ENCODE measurements at places on chromosomes 16 and 17.

GRCh38 chr17:79970576-79971068 is 65.0 kb downstream of the TBC1D16 start:
- DNase-seq = no peak

GRCh38 chr17:77662833-77663232 is 295.7 kb upstream of the TNRC6C start:
- DNase-seq = no peak

- DNase-seq = no peak
Measured at GRCh38 chr16:77949445-77949844, 72.9 kb upstream of the CLEC3A start.

DNA sequence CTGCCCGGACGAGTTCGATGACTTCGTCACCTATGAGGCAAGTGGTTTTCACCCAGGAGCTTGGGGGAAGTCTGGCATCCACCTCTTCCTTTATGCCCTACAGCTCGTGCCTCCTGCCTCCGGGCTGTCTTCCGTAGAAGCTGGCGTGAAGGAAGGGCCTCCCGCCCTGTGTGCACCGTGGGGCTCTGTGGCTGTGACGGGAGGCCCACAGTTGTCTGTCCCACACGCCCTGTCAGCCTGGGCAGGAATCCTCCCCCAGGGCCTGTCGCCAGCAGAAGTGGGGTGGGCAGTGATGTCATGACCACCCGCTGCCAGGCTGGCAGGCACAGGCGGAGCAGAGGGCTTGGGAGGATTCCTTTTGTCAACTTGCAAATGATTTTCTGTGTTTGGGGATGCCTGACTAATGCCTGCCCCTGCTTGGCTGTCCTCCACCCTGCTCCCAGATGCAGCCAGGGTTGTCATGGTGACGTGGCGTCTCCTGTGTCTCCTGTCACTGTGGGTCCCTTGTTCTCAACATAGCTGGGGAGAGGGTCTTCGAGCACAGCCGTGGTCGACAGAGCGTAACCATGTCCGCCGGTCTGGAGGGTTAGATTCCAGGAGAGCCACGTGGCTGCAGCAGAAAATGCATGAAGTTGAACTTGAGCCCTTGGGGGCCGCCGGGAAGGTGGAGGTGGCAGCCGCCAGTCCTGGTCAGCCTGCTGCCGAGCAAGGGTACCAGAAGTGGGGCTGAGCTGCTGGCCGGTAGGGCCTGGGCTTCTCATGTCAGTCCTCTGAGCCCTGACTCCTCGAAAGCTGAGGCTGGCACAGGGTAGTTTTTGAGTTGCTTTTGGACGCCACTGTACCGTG is 46.1 kb downstream of the RAB11FIP3 start:
- DNase-seq = peak; percentile 83

DNA sequence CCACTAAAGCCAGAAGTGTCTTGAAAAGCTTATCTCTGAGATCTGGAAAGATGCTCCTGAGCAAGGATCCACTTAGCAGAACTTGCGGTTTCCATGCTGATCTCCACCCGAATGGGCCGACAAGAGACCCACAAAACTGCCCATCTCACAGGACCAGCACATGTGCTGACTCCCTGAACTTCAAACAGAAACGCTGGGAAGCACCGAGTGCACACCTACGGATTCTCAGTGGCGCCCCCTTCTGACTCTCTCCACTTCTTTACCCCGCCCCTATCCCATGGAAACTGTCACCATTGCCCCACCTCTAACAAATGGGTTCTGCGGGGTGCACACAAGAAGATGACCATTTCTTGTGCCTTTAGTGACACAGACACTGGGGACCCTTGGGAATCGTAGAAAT is 21.4 kb downstream of the CDRT4 start:
- no peak for DNase-seq

DNA sequence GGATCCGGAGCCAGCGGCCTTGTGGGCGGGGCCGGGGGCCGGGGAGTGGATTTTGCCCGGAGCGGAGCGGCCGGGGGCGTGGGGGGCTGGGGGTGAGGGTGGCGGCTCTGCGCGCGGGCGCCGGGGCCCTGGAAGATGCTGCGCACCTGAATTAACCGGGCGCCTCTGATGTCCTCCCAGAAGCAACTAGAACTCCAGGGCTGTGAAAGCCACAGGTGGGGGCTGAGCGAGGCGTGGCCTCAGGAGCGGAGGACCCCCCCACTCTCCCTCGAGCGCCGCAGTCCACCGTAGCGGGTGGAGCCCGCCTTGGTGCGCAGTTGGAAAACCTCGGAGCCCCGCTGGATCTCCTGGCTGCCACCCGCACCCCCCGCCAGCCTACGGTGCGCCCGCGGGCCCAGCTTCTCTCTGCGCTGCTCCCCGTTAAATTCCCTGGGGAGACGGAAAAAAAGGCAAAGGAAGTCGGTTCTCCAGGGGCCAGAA is 549 bp downstream of the SLC26A11 start:
- peak; percentile 59 for DNase-seq

- no peak for DNase-seq
Measured at GRCh38 chr17:81339534-81340296, 44.6 kb upstream of the SLC38A10 start.

DNA sequence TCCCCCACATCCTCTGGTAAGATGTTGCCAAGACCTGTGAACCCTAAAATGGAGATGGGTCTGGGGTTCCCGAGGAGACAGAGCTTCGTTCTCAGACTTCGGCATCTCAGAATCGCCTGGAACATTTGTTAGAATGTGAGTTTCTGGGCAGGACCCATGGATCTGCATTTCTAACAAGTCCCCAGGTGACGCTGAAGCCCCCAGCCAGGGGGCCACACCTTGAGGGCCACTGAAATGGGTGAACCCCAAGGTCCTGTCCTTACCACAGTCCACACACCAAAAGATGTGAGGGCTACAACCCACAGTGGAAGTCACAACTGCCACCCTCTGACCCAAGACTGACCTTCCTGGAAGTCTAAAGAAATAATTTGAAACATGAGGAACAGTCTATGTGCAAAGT is 14.0 kb downstream of the MPP3 start:
- no peak for DNase-seq

GRCh38 chr16:75116081-75116910 is at the start of gene LDHD:
LDHD (minus strand) TSS chr16:75116780; CDS start chr16:75116720, 60 bp downstream.
- DNase-seq = peak; percentile 82

- no peak for DNase-seq
Measured at GRCh38 chr17:7636163-7636562, 6.2 kb downstream of the SHBG start.

GRCh38 chr17:47877368-47878034 is 18.5 kb upstream of the SP2 start:
- DNase-seq = no peak

DNA sequence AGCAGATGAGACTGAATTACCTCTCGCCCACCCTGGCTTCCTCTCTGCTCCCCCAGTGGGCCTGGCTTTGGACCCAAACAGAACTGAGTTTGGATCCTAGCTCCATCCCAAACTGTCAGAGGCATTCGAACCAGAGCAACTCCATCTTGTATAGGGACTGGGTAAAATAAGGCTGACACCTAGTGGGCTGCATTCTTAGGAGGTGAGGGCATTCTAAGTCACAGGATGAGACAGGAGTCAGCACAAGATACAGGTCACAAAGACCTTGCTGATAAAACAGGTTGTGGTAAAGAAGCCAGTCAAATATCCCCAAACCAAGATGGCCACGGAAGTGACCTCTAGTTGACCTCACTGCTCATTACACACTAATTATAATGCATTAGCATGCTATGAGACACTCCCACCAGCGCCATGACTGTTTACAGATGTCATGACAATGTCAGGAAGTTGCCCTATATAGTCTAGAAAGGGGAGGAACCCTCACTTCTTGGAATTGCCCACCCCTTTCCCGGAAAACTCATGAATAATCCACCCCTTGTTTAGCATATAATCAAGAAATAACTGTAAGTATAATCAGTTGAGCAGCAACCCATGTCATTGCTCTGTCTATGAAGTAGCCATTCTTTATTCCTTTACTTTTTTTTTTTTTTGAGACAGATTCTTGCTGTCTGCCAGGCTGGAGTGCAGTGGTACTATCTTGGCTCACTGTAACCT is 44.4 kb downstream of the LYRM1 start:
- DNase-seq = no peak

- DNase-seq = no peak
Measured at GRCh38 chr17:60094754-60095153, 16.0 kb upstream of the HEATR6 start.

DNA sequence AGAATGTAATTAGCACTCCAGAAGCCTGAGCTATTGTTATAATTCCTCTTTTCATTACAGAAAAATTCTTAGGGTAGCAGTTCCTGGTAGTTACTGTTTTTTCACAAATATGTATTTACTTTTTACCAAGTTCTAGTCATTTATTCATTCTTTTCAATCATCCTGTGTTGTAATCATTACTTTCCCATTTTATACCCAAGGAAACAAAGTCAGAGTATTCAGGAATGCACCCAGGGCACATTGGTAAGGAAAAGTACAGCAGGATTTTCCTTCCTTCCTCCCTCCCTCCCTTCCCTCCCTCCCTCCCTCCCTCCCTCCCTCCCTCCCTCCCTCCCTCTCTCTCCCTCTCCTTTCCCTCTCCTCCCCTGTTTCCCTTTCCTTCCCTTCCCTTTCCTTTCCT is 115.9 kb upstream of the RBFOX1 start:
- DNase-seq = no peak

GRCh38 chr17:17467720-17468119 is 9.1 kb upstream of the MED9 start:
- DNase-seq = no peak

GRCh38 chr16:53111078-53111791 is 56.4 kb downstream of the CHD9 start:
- no peak for DNase-seq

DNA sequence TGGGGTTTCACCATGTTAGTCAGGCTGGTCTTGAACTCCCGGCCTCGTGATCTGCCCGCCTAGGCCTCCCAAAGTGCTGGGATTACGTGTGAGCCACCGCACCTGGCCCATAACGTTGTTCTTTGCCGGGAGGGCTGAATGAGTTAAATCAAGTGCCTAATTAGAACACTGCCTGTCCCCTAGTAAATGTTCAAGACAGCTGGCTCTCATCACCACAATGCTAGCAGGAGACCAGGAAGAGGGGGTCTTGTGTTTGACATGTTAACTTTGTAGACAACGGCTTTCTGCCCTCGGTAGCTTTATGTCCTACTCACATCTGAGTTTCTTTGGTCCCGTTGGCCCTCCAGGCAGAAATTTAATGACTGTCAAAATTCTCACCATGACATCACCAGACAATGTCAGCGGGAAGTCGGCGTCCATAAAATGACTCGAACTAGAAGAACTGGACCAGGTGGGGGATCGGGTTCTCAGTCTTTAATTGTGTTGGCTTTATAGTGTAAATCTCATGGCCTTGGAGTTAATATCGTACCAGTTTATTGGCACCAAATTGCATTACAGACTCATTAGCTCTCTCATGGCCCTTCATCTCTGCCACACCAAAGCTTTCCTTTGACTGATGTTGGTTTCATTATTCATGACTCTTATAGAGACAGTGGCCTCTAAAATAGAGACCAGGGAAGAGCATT is 11.4 kb upstream of the ITPRIPL2 start:
- DNase-seq = no peak

- DNase-seq = no peak
Measured at GRCh38 chr17:52537421-52537820, 378.9 kb upstream of the CA10 start.

DNA sequence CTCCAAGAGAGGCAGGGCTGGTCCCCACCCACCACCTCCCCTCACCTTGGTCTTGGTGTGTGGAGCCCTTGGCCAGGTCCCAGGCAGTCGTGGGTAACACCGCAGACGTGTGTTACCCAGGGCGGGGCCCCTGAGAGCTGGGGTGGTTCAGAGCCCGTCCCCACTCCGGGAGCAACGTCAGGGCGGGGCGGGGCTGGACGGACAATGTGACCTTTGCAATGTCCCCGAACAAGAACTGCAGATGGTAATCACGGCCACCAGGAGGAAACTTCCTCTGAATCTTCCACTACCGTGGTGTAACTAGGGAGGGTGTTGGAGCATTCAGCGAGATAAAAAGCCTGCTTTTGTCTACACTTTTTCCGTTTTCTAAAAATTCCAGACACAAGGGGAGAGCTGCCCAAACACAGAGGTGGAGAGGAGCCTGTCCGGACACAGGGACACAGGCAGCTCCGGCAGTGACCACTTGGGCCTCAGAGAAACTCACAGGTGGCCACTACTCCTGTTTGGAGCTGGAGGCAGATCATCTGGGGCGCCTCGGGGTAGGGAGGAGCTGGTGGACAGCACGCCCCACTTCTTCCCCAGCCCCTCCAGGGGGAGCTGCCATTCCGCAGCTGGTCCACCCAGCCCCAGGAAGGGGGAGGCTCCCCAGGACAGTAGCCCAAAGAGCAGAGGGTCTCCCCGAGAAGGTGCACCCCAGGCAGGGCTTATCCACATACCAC is 14.2 kb upstream of the SLC38A10 start:
- peak; percentile 78 for DNase-seq

- DNase-seq = no peak
Measured at GRCh38 chr16:17379121-17379571, 91.6 kb downstream of the XYLT1 start.

- DNase-seq = no peak
Measured at GRCh38 chr17:27547301-27547683, 83.7 kb upstream of the LGALS9 start.

GRCh38 chr17:82434216-82434565 is 15.8 kb upstream of the OGFOD3 start:
- no peak for DNase-seq

- DNase-seq = peak; percentile 67
Measured at GRCh38 chr16:6018848-6019489, 921.4 kb upstream of the EEF2KMT start.

DNA sequence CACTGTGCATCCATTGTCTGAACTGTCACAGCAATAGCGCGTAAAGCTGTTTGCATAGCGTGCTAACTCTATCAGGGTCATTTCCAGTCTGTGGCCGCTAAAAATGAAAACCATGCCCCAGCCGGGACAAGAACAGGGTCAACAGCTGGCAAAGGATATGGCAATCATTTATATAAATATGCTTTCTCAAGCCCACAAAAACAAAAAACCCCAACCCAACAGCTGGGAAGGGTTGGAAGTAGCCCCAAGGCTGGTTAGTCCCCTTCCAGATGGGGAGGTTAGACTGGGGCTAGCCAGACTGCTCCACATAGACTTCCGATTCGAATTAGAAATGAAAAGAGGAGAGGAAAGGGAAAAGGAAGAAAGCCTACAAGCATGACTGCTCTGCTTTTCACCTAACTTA is 203.3 kb upstream of the TBX2 start:
- no peak for DNase-seq

GRCh38 chr16:49688036-49688697 is 167.7 kb downstream of the ZNF423 start:
- DNase-seq = no peak

GRCh38 chr17:59067756-59068155 is 38.9 kb downstream of the TRIM37 start:
- DNase-seq = no peak
